Kidney epithelial cell (primary cell): ENCODE measurements at places on chromosomes 3 and 15. TPM values are rescaled to one million over a fixed set of nuclear protein-coding genes. Genes with fewer than 3 reads are reported as not detected.

- no peak for DNase-seq
Observed at GRCh38 chr15:48859426-48859825, 18.5 kb upstream of the EID1 start.

DNA sequence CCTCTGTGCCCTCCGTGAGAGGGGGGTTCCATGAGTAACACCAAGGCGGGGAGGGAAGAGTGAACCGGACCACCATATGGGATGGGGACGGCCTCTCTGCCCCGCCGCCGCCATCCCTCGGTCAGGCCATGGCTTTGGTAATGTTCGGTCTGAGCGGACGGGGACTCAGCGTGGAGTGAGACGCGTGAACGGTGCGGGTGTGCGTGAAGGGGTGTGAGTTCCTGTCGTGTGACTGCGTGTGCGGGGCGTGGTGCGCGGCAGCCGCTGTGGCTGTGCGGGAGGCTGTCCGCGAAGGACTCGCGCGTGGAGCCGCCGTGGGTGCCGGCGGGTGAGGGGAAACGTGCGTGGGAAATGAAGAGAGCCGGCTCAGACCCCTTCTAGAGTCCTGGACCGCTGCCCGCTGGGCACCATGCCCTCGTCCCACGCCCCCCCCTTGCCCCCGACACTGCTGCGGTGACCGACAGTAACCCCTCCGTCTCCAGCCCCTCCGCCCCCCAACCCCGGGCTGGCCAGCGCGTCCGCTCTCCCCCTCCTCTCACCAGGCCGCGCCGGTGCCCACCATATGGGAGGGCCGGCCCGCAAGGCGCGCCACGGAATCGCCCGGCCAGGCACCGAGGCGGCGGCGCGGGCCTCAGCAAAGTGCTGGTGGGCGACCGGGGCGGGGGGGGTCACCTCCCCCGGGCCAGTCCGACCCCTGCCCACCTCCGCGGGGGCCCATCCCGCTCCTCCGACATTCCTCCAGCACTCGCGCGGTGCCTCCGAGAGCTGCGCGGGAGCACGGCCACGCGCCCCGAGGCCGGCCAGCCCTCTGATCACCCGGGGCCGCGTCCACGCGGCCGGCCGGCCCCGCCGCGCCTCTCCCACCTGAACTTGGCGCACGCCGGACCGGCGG, 589 bp downstream of the KLF15 start:
- DNase-seq: no peak

DNA sequence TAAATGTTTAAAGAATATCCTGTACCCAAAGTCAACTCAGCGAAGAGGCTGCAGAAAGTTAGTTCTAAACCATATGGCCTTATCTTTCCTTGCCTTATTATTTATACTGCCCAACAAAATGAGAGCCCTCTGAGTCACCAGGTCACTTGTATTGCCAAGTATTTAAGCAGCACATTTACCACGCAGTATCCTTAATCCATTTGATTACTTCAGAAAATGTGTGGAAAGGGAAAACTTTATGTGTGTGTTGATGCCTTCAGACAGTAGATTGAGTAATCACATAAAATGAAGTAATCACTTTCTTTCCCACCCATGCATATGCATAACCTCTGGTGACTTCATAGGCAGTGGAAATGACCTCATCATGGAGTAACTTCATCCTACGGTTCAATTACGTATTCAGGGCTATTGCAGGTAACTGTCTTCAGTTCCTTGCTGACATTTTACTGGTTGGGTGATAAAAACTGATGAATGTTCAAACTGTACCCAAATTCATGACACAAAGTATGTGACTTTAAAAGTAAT, 7.5 kb upstream of the CADPS start:
- DNase-seq: no peak

The MIX23 gene
- 24.8 and 27.1 TPM in 2 replicates for total RNA-seq

The PROS1 gene
- 14.1 and 15.1 TPM in 2 replicates for total RNA-seq

The LYZL4 gene
- total RNA-seq: not detected in 2 replicates

DNA sequence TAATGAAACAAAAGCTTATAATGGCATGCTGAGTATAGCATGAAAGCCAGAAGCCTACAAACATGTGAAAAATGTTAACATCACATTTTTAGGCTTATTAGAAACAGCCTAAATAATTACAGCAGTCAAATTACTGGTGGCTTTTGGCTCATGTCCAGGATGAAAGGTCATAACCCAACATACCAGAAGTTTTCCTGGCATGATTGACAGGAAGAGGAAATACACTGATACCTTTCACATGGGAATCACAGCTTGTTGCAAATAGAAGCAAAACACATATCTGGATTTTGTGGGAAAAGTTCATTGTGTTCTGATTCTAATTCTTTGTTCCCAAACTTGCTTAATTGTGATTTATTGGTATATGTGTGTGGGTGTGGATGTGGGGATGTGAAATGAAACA, 393.5 kb upstream of the ARRDC4 start:
- no peak for DNase-seq

- no peak for DNase-seq
Observed at GRCh38 chr3:68667346-68667745, 265.0 kb downstream of the TAFA4 start.

- no peak for DNase-seq
Observed at GRCh38 chr15:64447536-64448315, 12.7 kb upstream of the ZNF609 start.

The SERPINI1 gene
- 1.9 and 2.4 TPM in 2 replicates for total RNA-seq

GRCh38 chr3:160005004-160005403, 16.4 kb downstream of the IL12A start:
- DNase-seq: no peak
